Astrocyte (in vitro differentiated cells and primary cell): ENCODE measurements at places on chromosomes 6 and 20. TPM values are rescaled to one million over a fixed set of nuclear protein-coding genes. Genes with fewer than 3 reads are reported as not detected.

NEDD9 gene
- 37.3 and 39.6 TPM in 2 replicates for total RNA-seq

LGSN gene
- total RNA-seq = 0.25 and 0.36 TPM in 2 replicates

GGT7 gene
- 15.6 and 17.3 TPM in 2 replicates for total RNA-seq

TRIM15 gene
- total RNA-seq = not detected in 2 replicates

BPIFB1 gene
- total RNA-seq = not detected in 2 replicates

LTA gene
- total RNA-seq = not detected in 2 replicates

DSE gene
- total RNA-seq = 83.2 and 83.7 TPM in 2 replicates

RALY gene
- total RNA-seq = 90.5 and 105 TPM in 2 replicates

FERMT1 gene
- total RNA-seq = 8.4 and 10.9 TPM in 2 replicates
